ENCODE measurements at places on chromosomes 4 and X. TPM values are rescaled to one million over a fixed set of nuclear protein-coding genes. Genes with fewer than 3 reads are reported as not detected.
A peak's percentile ranks its signal among the peaks of the same experiment; 100 is the strongest.

The CACNA1F gene
- 0.62 TPM for total RNA-seq

The ADAMTS3 gene
- total RNA-seq: not detected

The DKK2 gene
- total RNA-seq: not detected

The TXLNG gene
- 12.3 TPM for total RNA-seq

The ADD1 gene
- 165 TPM for total RNA-seq

The ITIH6 gene
- total RNA-seq: not detected

The SEL1L3 gene
- total RNA-seq: 32.3 TPM

The FAAH2 gene
- 12.0 TPM for total RNA-seq

The USP26 gene
- total RNA-seq: not detected

The PDGFC gene
- total RNA-seq: not detected

DNA sequence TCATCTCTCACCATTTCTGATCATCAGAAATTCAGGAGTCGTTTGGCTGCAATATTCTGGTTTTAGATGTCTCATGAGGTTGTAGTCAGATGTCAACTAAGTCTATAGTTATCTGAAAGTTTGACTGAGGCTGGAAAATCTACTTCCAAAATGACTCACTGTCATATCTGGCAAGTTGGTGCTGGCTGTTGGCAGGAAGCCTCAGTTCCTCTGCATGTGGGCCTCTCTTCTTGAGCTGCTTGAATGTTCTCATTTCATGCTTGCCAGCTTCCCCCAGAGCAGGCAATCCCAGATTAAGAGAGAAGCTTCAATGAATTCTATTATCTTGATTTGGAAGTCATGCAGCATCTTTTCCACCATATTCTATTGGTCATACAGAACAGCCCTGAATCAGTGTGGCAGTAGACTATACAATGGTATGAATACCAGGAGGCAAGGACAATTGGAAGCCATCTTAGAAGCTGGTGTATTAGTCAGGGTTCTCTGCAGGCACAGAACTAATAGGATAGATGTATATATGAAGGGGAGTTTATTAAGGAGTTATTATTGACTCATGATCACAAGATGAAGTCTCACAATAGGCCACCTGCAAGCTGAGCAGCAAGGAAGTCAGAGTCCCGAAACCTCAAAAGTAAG is 46.8 kb upstream of the ELF2 start:
- DNase-seq: peak; percentile 52

DNA sequence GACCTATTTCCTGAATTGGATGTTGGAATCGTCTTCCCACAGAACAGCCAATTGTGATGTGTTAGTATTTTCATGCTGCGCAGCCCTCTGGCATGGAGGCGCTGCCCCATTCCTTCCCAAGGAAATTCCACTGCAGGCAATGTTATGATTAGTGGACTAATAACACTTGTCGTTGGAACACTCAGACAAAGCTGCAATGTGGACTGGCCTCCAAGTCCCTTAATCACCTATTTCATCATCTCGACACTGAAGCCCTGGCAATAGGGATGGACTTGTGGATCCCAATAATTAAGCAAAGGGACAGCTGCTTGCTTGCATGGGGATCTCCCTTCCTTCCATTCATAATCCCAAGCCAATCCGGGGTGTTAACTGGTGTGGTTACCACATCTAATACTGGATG is 78.8 kb upstream of the PLAC1 start:
- DNase-seq: no peak

DNA sequence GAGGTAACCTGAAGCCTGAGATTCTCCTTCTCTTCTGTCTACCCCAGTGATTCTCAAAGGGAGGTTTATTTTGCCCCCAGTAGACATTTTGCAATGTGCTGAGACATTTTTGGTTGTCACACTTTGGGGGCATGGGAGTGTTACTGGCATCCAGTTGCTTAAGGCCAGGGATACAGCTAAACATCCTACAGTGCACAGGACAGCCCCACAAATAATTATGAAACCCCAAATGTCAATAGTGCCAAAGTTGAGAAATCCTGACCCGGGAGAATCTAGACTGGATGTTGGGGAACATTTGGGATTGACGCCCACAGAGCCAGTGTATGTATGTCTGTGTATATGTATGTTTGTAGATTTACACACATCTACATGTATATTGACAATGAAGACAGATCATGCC is 13.2 kb downstream of the MID1 start:
- no peak for DNase-seq

DNA sequence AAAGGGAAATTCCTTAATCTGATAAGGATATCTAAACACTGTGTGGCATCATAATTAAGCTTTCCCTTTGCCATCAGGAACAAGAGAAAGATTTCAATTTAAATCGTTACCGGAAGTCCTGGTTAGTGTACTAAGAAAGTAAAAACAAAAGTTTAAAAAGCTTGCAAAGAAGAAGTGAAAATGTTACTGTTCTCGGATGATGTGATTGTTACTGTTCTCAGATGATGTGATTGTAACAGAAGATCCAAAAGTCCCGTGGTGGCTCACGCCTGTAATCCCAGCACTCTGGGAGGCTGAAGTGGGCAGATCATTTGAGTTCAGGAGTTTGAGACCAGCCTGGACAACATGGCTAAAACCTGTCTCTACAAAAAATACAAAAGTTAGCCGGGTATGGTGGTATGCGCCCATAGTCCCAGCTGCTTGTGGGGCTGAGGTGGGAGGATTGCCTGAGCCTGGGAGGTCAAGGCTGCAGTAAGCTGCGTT is 62.5 kb downstream of the RGS12 start:
- peak; percentile 46 for DNase-seq

DNA sequence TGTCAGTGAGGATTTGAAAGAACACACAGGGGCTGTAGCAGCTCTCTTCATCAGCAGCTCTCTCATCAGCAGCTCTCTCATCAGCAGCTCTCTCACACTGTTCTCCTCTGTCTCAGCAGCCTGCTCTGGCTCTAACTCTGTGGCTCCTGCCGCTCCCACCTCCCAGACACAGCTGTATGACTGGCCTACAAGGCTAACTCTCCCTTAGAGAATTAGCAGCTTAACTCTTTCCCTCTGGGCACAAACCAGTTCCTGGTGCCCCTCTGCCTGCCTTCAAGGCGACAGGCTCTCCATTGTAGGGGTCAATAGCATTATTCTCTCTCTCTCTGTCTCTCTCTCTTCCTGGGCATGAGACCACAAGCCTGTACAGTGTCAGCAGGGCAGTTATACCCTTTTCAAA is 385.6 kb upstream of the PCDH10 start:
- DNase-seq: no peak

DNA sequence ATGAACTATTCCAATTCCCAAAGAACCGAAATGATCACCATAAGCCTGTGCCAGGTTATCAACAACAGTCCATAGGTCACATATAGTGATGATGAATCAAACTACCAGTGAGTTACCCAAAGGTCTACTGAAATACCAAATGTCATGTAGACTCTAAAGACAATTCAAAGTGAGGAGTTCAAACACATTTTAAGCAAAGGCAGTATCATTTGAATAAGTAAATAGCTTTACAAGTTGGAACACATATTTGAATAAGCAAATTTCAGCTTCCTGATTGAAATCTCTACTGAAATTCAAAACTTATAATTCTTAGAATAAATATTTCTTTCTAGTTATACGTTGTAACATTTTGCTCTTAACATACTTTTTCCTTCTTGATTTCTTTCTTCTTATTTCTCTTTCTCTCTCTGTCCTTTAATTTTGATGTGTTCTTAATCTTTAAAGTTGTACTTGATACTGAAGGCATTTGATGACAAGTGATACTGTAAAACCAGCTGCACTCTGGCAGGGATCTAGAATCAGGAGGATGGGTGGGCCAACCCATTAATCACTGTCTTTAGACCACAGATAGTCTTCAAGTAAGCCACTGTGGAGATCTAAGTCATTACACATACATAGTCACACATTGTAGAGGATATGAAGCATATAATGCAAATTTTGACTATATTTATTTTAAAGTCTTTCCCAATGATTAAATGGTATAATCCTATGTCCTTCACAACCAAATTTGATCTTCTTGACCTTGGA is 34.5 kb downstream of the GABRA4 start:
- no peak for DNase-seq

DNA sequence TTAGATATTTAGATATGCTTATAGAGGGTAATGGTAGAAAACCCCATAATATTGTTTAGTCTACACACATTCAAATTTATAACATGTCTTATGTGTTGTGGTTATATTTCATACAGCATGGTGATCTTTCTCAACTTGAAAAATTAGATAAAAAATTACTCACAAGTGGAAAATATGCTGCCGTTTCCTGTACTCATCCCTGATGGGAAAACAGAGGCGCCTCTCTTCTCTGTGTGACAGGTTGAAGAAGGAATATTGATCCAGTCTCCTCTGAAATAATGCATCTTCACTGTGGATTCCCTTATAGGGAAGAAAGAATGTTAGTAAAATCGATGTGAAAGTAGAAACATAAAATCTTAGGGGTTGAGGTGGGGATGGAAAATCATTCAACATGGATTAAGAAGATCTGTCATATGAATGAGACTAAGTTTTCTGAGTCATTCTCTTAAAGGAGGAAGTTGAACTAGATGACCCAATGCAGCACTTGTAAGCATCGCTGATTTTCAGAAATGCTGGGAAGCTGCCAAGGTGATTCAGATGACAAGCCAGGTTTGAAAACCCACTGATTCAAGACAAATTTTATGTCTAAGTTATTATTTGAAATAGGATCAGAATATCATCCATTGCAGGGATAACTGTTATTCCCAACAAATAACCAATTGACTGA is 70.7 kb downstream of the ANKRD50 start:
- DNase-seq: peak; percentile 13

- DNase-seq: no peak
Observed at GRCh38 chrX:153672531-153673427, 834 bp downstream of the PNCK start.

GRCh38 chrX:112642349-112642748 is 37.4 kb downstream of the LHFPL1 start:
- peak; percentile 42 for DNase-seq

GRCh38 chrX:97238632-97239031 is 354.9 kb downstream of the RPA4 start:
- DNase-seq: no peak

DNA sequence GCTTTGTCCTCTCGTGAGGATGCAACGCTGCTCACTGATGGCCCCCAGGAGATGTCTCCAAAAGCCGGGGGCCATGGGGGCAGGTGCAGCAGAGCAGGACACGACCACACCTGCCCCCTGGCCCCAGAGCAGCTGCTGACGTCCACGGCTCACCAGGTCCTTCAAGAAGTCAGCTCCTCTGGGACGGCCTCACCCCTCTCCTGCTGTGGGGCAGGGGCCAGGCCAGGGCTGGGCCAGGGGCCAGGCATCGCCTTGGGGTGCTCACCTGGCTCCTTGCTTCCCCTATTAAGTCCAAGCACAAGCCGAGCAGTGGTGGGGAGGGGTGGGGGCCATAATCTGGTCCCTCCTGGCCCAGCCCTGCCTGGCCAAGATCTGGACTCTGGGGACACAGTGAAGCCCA is 28.6 kb upstream of the MXD4 start:
- DNase-seq: no peak

- DNase-seq: no peak
Observed at GRCh38 chr4:161823450-161823849, 340.4 kb downstream of the FSTL5 start.

- DNase-seq: no peak
Observed at GRCh38 chr4:41303372-41304118, 46.8 kb downstream of the UCHL1 start.

GRCh38 chr4:24067367-24068193 is 177.7 kb upstream of the PPARGC1A start:
- DNase-seq: no peak

- no peak for DNase-seq
Observed at GRCh38 chrX:46757593-46757992, 1.3 kb downstream of the SLC9A7 start.

GRCh38 chrX:53831662-53832635 is 145.4 kb upstream of the HUWE1 start:
- DNase-seq: peak; percentile 70

All from activated naive CD4-positive, alpha-beta T cell treated with anti-CD3 and anti-CD28 coated beads for 36 hours (primary cell).